ENCODE measurements at places on chromosomes 1 and 21.

DNA sequence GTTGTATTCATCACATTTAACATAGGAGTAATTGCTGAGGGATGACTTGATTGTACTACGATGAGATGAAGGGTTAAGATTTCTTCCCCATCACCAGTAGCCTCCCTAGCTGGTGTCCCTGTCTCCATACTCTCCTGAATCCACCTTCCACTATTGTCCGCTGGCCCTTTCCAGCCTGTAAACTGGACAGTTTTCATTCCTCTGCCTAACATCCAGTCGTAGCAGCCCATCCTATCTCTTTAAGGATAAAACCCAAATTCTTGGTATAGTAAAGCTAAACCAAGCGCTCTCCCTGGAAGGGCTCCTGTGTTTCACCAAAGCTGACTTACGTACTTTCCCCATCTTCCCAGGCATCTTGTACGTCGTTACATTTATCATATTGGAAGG, 670 bp downstream of the COX20 start:
- DNase-seq = no peak

DNA sequence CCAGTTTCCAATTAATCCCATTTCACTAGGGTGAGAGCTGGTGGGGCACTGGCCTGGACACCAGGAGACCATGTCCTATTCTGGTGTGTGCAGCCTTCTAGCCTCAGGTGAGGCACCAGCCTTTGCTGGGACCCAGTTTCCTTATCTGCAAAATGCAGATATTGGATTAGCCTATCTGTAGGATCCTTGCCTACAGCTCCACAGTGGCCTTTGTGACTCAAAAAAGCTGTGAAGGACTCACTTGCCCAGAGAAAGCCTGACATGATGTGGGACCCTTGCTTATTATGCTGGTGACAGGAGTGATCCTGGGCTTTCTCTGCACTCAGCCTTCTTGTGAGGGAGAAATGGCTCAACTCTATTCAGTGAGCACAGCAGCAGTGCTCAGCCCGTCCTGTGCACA, 32.3 kb downstream of the TENT5C start:
- DNase-seq = no peak

- no peak for DNase-seq
Observed at GRCh38 chr1:210418863-210419650, 90.4 kb downstream of the HHAT start.

DNA sequence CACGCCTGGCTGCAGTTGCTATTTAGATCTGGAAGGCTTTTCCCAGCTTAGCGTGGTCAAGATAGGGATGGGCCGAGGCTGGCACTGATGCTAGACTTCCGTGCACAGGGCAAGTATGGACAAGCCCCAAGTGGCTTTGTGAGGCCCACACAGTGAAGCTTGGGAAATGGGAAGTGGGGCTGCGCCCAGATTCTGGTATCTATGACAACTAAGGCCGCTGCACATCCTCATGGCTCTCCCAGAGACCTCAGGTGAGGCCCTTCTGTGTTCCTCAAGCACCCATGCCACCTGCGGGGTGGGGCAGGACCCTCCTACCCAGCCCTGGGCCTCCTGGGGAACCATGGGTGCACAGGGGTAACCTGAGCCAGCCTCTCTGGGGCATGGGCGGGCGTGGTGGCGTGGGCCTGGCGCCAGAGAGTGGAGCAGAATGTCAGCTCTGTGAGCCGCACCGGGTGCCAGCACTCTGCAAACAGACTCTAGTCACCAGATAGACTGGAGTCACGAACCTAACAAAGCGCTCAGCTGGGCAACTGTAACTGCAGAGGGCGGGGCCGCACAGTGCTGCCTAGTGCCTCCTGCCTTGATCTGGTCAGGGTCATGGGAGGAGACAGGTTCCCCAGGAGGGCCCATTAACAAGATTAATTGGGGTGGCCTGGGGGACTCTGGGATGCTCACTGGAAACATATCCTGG, 46.4 kb downstream of the ELF3 start:
- DNase-seq = no peak

GRCh38 chr1:234373959-234374254, 651 bp downstream of the COA6 start:
- no peak for DNase-seq

- no peak for DNase-seq
Observed at GRCh38 chr1:90246069-90246468, 251.2 kb downstream of the ZNF326 start.

DNA sequence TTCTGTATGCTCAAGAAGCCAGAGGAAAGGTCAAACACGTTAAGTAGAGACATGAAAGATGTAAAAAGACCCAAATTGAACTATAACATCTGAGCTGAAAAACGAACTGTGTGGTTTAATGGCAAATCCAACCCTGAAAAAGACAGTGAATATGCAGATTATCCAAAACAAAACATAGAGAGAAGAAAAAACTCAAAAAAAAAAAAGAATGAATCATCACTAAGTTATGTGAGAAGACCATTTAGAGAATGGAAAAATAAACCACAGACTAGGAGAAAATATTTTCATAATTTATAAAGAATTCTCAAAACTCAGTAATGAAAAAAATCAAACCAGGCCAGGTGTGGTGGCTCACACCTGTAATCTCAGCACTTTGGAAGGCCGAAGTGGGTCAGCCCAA, 253.3 kb downstream of the PLPP3 start:
- no peak for DNase-seq

DNA sequence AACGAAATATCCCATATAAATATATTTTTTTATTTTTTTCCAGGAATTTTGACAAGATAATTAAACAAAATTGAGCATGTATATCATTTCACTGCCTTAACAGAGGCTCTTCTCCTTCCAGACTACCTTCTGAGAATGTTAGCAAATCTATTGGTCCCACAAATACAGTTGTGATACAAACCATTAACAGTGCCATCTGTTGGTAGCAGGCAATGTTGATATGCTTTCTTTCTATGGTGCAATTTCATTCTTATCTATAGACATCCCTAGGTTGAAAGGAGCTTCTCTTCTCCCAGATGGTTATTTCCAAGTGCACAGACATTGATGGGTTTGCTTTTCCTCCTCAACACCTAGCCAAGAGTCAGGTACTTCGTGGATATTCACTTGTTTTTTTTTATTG, 303.6 kb downstream of the USH2A start:
- peak; percentile 18 for DNase-seq

GRCh38 chr1:13590486-13590885, 6.9 kb downstream of the PDPN start:
- no peak for DNase-seq

GRCh38 chr1:93016171-93016570, 54.9 kb upstream of the DIPK1A start:
- no peak for DNase-seq

- DNase-seq = no peak
Observed at GRCh38 chr1:9086796-9087195, 17.4 kb upstream of the SLC2A5 start.

DNA sequence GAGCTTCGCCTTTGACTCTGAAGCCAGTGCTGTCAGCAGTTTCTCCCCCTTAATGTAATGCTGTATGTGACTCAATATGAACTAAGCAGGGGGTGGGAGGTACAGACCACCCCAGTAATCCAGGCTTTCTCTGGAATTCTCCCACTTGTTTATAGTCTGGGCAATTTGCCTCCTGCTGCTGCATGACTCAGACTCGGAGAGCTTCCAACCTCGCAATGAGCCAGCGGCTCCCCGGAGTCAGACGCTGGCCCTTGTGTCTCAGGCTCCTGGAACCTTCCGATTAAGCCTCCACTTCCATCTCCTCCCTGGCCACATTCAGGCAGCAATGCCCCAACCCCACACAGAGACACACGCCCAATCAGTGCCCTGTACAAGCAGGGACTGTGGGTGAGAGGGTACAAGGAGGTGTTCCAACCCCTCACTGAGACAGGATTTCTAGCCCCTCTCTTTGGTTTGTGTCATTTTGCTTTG, 471.7 kb upstream of the VAMP3 start:
- no peak for DNase-seq

GRCh38 chr1:109113590-109114341, at the start of gene ELAPOR1:
ELAPOR1 (plus strand) TSS chr1:109114115; CDS start chr1:109114184, 69 bp downstream.
- DNase-seq = no peak

DNA sequence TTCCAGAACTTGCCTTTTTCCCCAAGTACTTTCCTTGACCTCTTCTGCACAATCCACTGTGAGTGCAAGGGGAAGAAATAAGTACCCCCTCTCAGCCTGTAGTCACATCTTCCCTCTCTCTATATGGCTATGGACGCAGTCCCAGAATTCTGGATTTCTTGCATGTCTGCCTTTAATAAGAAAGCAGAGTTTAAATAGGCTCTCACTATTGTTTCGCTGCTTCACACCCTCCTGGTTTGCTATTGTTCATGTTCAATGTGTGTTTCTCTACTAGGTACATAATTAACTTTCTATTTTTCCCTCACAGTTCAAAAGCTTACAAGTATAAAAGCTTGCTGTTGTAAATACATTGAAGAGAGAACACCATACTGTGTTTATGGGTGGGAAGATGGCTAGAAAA, 181.5 kb upstream of the C1orf105 start:
- DNase-seq = no peak

DNA sequence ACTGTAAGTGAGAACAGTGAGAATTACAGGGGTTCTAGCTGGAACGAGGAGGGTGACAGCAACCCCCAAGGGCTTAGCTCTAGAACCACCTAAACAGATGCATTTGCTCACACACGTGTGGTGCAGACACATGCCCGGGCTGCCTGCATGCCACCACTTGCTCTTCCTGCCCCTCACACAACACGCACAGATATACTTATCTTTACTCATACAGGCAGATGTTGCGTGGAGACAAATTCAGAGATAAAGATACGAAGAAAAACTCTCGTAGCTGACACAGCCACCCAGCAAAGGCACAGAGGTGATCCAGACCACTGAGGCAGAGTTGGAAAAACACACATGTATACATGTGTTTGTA, 13.5 kb downstream of the VANGL1 start:
- DNase-seq = no peak

- peak; percentile 33 for DNase-seq
Observed at GRCh38 chr1:117735045-117735992, 129.5 kb downstream of the TENT5C start.

- no peak for DNase-seq
Observed at GRCh38 chr21:16751695-16752474, 761.0 kb upstream of the CXADR start.

DNA sequence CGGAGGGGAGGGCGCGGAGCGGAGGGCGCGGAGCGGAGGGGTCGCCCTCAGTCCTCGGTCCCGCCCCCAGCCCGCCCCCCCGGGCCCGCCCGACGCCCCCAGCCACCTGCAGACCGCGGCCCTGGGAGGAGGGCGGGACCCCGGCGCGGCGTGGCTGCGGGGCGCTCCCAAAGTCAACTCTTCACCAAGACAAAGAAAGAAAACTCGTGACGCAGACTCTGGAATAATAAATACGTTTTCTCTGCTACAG, 1.2 kb downstream of the HES4 start:
- DNase-seq = no peak

DNA sequence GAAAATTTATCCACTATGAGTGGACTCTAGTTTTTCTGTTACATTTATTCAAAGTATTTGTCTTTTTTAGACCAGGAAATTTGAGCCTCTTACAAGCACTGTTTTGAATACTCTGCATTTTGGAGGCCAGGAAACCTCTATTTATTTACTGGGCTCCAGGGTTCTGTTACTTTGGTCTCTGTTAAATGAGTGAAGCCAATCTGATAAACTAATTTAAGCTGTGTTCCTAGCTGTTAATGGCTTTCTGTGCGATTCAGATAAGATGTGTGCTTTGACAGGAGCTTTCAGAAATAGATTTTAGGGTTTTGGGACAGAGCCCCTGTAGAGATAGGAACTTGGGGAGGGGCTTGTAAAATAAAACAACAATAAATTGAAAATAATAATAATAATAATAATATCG, 23.9 kb downstream of the ACKR1 start:
- DNase-seq = no peak

- no peak for DNase-seq
Observed at GRCh38 chr1:234330843-234331215, 42.4 kb upstream of the COA6 start.

DNA sequence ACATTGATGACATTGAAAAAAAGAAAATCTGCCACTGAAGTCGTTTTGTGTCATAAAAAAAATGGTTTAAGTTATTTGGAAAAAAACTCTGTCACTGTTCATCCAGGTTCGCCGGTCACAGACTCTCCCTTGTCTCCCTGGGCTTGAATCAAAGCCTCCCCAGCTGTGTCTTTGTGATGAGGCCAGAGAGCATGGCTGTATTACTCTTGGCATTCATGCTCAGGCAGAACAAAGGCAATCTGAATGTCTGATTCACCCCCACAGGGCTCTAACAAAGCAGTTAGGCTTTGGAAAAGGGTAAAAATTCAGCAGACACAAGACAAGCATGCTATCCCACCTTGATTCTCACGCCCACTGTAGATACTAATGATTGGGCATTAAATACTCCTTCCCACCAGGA, 304.3 kb upstream of the PLD5 start:
- no peak for DNase-seq

DNA sequence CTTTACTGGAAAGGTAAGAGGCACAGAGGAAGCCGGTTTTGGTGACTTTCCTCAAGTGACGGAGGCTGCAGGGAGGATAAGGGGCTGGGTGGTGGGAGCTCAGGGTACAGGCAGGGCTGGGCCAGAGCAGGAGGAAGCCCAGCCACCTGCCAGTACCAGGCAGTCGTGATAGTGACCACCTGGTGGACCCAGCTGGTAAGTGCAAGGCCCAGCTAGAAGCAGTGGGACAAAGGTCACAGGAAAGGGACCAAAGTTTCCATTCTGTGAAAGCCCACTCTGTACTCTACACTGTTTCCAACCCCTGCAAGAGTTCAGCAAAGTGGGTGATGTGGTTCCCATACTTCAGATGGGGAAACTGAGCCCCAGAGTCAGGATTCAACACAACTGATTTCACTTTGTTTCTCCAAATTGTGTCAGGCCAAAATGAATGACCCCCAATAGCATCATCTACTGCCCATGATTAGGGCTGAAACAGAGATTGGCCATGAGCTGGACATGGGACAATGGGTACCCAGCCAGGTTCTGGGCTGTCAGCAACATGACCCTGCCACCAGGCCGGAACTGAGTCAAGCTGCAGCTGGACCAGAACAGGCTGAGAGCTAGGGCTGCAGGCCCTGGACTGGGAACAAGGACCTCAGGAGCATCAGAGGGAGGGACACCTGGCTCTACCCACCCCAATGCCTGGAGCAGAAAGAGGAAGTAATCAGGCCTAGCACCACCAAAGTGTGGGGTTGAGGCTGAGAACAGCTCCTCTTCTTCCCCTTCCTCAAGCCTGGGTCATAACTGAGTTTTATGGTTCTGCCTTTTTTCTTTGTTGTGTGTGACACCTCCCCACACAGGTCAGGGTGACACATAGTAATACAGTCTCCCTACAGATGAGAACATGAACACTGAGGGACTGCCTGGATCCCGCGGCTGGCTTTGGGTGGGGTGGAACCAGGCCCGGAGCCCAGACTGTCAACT, 50.2 kb downstream of the KCNN3 start:
- DNase-seq = no peak

GRCh38 chr1:67190410-67190809, 24.2 kb downstream of the IL23R start:
- DNase-seq = no peak

- no peak for DNase-seq
Observed at GRCh38 chr1:30748098-30748698, 9.4 kb downstream of the LAPTM5 start.

DNA sequence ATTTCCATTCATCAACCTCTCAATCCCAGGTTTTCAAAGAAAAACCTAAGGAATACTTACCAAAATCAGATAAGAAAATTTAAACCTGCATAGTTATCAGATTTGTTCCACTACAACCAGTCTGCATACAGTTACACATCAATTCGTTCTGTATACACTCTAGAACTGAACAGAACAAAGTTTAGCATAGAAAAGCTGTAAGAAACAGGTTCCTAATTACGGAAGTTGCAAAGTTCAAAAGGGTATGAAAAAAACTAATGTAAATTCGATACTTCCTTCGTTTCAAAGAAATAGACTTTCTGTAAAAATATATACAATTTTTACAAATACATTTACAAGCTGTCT, 3.1 kb downstream of the MCL1 start:
- no peak for DNase-seq

GRCh38 chr1:116170721-116171589, 59.8 kb downstream of the MAB21L3 start:
- no peak for DNase-seq
